ENCODE measurements at places on chromosomes 3 and 15.

DNA sequence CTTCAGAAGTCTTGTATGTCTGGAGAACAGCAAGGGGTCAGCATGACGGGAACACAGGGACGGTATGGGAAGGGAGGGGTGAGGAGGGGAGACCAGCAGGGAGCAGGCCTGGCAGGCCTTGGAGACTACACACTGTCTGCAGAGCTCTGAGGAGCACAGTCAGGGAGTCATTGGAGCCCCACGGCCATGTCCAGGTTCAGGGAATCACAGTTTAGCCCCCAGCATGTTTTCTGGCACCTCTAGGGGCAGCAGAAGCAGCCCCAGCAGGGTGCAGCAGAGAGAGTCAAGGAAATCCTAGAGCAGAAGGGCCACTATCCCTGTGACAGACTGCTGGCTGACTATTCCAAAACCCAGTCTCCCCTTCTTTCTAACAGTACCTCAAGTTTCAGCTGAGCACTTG is 3.2 kb downstream of the LAMP3 start:
- peak; percentile 9 for DNase-seq

DNA sequence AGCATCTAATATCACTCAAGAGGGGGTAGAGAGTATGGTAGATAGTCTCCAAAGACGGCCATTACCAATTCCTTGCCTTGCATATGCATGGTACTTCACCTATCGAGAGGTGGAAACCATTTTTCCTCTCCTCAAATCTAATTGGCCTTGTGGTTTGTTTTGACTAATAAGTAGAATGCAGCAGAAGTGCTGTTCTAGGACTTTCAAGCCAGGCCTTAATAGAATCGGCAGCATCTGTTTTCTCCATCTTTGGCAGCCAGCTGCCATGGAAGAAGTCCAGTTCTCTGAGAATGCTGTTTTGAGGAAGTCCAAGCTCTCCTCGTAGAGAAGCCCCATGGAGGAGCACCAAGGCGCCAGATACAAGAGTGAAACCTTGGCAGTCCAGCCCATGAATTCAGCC is 59.1 kb upstream of the RASGRP1 start:
- no peak for DNase-seq

- DNase-seq: no peak
Observed at GRCh38 chr3:157502916-157503595, at the start of gene VEPH1. VEPH1 (minus strand) TSS chr3:157503416; CDS start chr3:157495349, 8,067 bp downstream.

DNA sequence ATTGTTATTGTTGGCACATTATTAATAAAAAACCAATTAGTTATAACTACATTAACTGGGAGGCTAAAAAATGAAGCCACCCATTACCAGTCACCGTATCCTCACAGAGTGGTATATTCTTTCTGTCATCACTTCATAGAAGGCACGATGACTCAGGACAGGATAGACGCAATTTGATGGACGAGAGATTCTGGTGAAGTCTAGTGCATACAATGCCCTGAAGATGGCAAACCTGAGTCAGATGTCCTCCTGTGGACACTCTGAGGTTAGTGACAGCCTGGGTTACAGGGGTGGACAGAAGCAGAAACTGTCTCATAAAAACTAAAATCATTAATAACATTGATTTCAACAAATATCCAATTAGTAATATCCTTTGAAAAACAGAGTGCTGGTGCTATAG is 150.3 kb downstream of the SLC9A9 start:
- DNase-seq: no peak

DNA sequence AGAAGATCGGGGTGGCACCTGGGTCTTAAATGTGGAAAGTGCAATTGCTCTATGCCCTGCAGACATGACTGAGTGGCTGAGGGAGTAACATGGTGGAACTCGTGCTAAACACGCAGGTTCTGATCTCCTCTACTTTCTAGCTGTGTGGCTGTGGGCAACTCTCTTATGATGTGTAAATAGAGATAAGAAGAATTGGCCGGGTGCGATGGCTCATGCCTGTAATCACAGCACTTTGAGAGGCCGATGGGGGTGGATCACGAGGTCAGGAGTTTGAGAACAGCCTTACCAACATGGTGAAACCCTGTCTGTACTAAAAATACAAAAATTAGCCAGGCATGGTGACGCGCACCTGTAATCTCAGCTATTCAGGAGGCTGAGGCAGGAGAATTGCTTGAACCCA is 67.7 kb downstream of the CLDN11 start:
- DNase-seq: no peak

DNA sequence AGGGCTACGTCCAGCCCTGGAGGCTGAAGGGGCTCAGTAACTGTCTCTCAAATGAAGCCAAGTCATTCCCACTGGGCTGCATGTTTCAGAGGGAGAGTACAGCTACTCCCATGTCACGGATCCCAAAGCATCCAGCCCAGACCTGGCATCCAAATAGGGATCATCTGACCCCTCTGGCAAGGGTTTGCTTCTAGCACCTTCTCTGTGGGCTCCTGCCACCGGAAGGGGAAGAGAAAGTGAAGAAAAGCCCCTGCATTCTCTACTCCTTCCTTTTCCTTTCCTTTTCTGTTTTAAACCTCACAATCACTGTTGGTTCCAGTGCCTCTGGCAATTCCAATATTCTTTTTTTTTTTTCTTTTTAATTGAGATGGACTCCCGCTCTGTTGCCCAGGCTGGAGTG is 64.5 kb upstream of the CTSH start:
- no peak for DNase-seq

- no peak for DNase-seq
Observed at GRCh38 chr3:36403661-36404060, 23.4 kb downstream of the STAC start.

GRCh38 chr15:99090011-99090699 is 14.7 kb upstream of the SYNM start:
- DNase-seq: no peak

GRCh38 chr3:71956716-71957115 is 171.8 kb upstream of the PROK2 start:
- DNase-seq: peak; percentile 43

GRCh38 chr15:101057841-101058407 is 138.8 kb downstream of the LRRK1 start:
- DNase-seq: no peak

- no peak for DNase-seq
Observed at GRCh38 chr3:130227540-130227939, 117.9 kb upstream of the COL6A5 start.

- no peak for DNase-seq
Observed at GRCh38 chr3:127328421-127328820, 40.6 kb upstream of the PRR20G start.

DNA sequence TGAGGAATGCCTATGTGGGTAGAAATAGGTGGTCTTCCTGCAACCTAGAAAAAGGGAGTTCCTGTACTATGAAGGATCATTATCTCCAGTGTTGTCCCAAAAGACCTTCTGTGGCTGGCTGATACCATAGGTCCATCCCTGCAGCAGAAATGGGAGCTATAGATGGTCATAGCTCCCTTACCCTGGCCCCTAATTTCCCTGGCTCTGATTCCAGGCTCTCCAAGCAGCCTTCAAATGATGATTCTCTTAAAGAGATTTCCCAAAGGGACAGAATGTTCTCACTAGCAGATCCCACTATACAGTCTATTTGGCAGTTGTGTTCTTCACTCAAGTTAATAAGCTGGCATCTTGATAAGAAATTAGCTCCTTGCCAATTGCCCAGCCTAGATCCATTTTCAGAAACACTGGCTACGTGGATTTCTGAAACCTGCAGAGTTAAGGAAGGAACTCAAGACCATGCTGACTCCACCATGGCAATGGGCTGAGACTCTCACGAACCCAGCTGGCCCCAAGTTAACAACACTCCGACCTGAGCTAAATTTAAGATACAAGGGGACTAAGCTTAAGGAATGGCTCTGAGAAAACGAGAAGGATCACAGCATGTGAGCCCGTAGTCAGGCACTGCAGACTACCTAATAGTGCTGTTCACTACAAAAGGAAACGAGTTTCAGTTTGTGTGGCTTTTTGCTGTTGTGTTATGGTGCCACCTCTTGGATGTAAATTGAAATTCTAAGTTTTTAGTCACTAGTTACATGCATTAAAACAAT is 11.4 kb downstream of the C15orf40 start:
- peak; percentile 77 for DNase-seq

- DNase-seq: no peak
Observed at GRCh38 chr3:47578691-47579632, at the start of gene CSPG5. CSPG5 (minus strand) TSS chr3:47578865; CDS start chr3:47578693, 172 bp downstream.

GRCh38 chr3:111714305-111714704 is 119.2 kb upstream of the ZBED2 start:
- DNase-seq: no peak

- no peak for DNase-seq
Observed at GRCh38 chr3:109369510-109369909, 32.2 kb upstream of the DPPA4 start.

DNA sequence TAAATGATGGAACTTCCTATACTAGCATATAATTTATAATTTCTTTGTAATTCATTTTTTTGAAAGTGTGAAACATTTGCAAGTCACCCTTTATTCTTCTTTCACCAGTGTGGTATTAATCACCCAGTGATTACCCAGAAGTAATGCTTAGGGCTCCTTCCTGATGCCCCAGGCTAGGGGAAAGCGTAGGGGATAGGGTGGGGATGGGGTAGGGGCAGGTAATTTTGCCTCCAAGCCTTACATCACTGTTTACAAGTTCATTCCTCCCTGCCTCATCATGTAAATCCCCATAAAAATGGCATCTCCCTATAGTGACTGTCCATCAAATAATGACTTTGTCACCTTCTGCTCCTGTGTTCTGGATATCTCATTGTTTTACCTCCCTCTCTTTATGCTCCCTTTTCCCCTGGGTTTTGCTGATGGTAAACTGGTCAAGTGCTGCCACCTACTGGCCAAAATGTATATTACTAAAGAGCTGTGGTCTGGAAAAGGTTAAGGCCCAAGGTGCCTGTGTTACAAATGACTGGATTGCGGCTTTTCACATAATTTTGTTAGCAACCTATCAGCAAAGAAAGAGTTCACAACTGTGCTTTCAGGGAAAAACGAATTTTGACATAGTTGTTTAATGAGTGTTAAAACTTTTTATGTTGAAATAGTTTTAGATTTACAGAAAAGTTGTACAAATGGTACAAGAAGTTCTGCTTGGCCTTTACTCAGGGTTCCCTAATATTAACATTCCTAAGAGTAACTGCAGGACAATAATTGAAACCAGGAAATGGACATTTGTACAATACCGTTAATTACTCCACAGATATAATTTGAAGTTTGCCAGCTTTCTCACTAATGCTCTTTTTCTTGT is 54.7 kb downstream of the ONECUT1 start:
- DNase-seq: peak; percentile 62

DNA sequence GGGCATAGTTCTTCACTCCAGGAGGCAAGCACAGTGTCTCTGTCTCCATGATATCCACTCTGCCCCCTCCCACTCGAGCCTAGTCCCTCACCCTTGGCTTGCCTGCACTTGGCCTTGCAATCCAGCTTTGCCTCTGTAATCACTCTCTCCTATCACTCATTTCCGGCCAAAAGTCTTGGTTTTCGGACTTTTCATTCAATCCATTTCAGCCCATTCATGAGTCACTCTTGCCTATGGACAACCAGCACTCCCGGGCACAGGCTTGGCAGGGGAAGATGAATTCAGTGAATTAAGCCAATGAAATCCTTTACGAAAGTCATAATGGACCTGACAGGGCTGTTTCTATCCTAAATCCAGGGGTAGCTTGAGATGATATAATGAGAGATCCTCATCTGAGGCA is 21.7 kb downstream of the DAZL start:
- no peak for DNase-seq

GRCh38 chr3:141738891-141739363 is 829 bp downstream of the RNF7 start:
- peak; percentile 70 for DNase-seq

GRCh38 chr3:150215616-150216015 is 192.5 kb upstream of the TSC22D2 start:
- DNase-seq: no peak

- no peak for DNase-seq
Observed at GRCh38 chr3:8767667-8768363, 1.6 kb downstream of the OXTR start.

DNA sequence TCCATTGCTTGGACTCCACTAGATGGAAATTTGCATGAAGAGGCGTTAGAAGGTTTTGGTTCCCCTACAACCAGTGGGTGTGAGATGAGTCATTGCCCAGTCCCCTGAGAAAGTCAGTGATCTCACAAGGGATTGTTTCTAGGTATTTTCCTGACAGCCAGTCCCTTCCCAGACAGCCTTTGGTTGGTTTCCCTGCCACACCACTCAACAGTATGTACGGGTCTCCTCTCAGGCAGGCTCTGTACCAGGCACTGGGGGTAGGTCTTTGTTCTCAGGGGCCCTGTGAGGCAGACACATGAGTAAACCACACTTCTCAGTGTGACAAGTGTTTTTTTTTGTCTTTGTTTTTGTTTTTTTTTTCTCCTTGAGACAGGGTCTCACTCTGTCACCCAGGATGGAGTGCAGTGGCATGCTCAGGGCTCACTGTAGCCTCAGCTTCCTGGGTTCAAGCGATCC is 4.0 kb downstream of the LAMP3 start:
- DNase-seq: no peak

GRCh38 chr3:172219750-172220149 is 180.4 kb downstream of the FNDC3B start:
- no peak for DNase-seq

DNA sequence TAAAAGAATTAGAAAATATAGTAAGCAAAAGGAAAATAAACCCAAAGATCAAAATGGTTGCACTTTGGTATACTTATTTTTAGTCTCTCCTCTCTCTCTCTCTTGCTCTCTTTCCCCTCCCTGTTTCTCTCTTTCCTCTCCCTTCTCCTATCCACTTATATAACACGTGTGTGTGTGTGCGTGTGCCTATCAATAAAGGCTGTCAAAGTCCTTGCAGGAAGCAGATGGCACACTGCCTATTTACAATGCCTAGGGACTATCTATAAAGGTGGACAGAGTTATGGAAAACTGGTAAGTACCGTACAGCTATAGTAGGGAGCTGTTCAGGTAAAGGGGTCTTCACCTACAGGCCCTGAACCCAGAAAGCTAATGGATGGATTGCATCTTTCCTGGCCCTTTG is 161.6 kb downstream of the SQOR start:
- no peak for DNase-seq

GRCh38 chr3:25957026-25957425 is 167.1 kb downstream of the OXSM start:
- no peak for DNase-seq

GRCh38 chr15:43519196-43519595 is 1.8 kb downstream of the MAP1A start:
- no peak for DNase-seq

- DNase-seq: no peak
Observed at GRCh38 chr15:28027714-28028076, 71.4 kb downstream of the OCA2 start.

- no peak for DNase-seq
Observed at GRCh38 chr3:106288781-106289180, 420.0 kb upstream of the CBLB start.

GRCh38 chr15:51842852-51843737 is 13.6 kb downstream of the TMOD3 start:
- DNase-seq: no peak

- no peak for DNase-seq
Observed at GRCh38 chr3:131699001-131699400, 196.2 kb upstream of the MRPL3 start.

DNA sequence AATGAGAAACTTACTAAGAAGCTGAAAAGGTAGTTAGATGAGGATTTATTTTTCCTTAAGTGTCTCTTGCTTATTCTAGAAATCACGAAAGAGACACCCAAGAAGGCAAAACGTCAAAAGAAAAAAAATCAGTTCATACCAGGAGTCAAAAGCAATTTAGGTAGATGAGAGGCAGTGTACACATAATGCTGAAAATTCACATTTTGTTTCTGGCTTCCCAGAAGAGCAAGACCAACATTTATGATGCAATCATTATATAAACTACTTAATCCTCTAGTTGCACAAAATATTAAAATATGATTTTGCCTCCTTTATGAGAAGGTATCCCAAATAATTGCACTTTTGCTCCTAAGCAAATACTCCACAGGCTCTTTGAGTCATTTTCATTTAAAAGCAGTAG is 228.0 kb downstream of the FMN1 start:
- DNase-seq: no peak

Measured in AML-193 (cell line).